Upper lobe of left lung (tissue), 6 donors: ENCODE measurements at places on chromosomes 1 and 21. TPM values are rescaled to one million over a fixed set of nuclear protein-coding genes. Genes with fewer than 3 reads are reported as not detected.

Gene S100A9
- 373 TPM for total RNA-seq

Gene COL11A1
- total RNA-seq, result 1.0 TPM

GRCh38 chr21:45088116-45088515 lies 13.7 kb downstream of the ADARB1 start:
- no peaks in the 10 kb centered on the region for H3K36me3 ChIP-seq
- peaks cover 25% of the 10 kb centered on the region for H3K4me1 ChIP-seq
- H3K27ac ChIP-seq, result no peak overlapping the region
- H3K4me3 ChIP-seq, result no peak overlapping the region
- DNase-seq, result no peak

Gene BRDT
- total RNA-seq, result not detected

DNA sequence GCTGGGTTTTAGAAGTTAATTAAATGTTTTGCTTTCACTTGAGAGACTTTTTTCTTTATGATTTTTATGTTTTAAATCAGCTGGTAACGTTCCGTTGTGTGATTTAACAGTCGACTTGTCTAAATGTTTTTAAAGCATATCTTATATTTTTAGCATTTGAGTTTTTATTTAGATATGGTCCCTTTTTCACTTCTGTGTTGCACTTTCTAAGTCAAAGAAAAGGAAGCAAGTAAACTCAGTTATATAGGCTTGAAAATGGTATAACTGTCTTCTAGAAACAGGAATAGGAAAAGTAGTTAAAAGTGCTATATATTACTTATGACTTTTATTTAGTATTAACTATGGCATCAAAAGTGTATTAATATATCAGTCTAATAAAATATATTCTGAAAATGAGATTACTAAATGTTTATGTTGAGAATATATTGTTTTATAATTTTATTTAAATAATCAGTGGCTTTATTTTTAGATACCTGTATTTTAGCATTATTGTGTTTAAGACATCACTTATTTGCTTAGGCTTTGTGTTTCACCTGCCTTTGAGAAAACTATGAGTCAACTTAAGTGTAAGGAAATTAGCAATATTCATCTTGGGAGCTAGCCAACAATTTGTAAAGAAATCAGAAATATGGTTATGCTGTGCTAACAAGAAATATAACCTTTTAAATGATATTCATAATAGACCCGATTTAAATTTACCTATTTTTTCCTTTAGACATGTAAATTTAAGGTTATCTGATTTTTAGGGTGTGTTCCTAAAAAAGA lies 60.5 kb downstream of the RABGAP1L start:
- no peak for DNase-seq
- no peaks in the 10 kb centered on the region for H3K4me1 ChIP-seq
- H3K27me3 ChIP-seq, result no peaks in the 10 kb centered on the region
